NCI-H69 (cell line): ENCODE measurements at places on chromosomes 3 and 15.

- peak; percentile 83 for DNase-seq
Observed at GRCh38 chr15:64883997-64884511, 27.6 kb upstream of the ANKDD1A start.

GRCh38 chr3:15997274-15997943 lies 177.1 kb upstream of the GALNT15 start:
- DNase-seq: no peak

GRCh38 chr3:53153980-53154379 lies 7.0 kb upstream of the PRKCD start:
- no peak for DNase-seq

DNA sequence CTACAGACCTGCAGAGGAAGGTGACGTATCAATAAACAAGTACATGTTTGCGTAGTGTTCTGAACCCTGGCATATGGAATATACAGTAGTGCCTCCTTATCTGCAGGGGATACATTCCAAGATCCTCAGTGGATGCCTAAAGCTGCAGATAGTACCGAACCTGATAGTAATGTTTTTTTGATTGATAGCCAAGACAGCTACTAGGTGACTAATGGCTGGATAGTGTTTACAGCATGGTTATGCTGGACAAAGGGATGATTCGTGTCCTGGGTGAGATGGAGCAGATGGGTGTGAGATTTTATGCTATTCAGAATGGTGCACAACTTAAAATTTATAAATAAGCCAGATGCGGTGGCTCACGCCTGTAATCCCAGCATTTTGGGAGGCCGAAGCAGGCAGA lies 55.8 kb upstream of the IGF2BP2 start:
- DNase-seq: no peak

DNA sequence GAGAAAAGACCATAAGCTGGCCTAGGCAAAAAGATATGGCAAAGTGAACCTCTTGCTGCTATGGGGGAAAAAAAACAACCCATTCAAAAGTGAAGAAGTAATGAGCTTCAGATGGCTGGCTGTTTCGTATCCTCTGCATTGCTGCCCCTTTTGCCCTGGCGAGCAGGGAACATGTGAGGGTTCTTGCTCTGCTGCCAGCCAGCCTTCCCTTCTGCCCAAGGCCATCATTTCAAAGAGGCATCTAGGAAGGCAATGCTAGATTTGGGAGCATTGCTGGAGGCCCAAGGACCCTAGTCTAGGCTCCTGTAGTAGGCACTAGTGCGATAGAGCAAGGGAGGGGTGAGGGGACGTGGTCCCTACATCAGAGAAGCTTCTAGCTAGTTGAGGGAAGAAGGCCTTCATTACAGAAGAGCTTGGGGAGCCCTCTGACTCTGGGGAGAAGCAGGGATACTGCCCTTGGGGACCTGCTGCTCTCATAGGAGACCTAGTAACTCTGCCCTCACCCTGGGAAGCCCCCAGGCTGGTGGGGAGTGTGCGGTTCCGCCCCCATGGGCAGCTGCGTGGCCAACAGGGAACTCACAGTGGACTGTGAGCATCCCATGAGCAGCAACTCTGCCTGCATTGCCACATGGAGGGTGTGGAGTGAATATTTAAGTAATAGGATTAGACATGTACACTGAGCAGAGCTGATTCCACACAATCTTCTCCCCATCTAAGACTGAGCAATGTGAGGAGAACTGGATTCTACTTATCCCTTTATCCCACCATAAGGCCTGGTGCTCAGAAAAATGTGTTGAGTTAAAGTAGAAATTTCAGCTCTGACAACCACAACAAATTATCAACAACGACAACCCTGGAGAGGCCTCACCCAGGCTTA lies 21.3 kb downstream of the ITGA11 start:
- DNase-seq: no peak
